ENCODE measurements at places on chromosomes 6 and 20.

- H3K4me3 ChIP-seq = no peak overlapping the region
- H3K27ac ChIP-seq = no peak overlapping the region
- H3K4me1 ChIP-seq = peaks cover 70% of the 10 kb centered on the region
- no peak for DNase-seq
Observed at GRCh38 chr20:49766979-49767521, 45.6 kb upstream of the SLC9A8 start.

- H3K27ac ChIP-seq = no peak overlapping the region
- H3K36me3 ChIP-seq = no peaks in the 10 kb centered on the region
- no peak overlapping the region for H3K4me3 ChIP-seq
- peaks cover 12% of the 10 kb centered on the region for H3K4me1 ChIP-seq
- no peaks in the 10 kb centered on the region for H3K27me3 ChIP-seq
- no peak for DNase-seq
Observed at GRCh38 chr6:133408543-133408942, 167.4 kb downstream of the EYA4 start.

GRCh38 chr20:46709055-46709458 is 392 bp upstream of the SLC2A10 start:
- H3K4me3 ChIP-seq = peak overlapping the region; percentile 85
- no peaks in the 10 kb centered on the region for H3K27me3 ChIP-seq
- H3K27ac ChIP-seq = peak overlapping the region; percentile 48
- peaks cover 39% of the 10 kb centered on the region for H3K4me1 ChIP-seq
- DNase-seq = no peak
- peaks cover 22% of the 10 kb centered on the region for H3K36me3 ChIP-seq

DNA sequence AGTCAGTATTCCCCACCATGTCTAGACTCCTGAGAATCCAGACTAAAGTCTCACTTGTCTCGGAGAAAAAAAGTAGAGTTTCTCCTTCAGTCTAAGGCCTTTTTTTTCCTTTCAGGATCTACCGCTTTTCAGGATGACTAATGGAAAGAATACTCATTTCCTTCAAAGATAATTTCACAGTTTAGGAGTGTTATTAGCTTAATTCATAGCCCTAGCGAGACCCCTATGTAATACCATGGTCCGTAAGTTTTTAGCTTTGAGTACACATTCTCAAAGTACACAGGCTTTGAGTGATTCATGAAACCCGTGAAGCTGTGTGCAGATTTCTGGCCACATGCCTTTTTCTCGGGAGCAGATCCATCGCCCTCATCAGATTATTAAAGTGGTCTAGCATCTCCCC is 133.1 kb downstream of the SOX4 start:
- no peak overlapping the region for H3K27ac ChIP-seq
- no peaks in the 10 kb centered on the region for H3K27me3 ChIP-seq
- no peak for DNase-seq

- H3K27me3 ChIP-seq = no peaks in the 10 kb centered on the region
- H3K4me3 ChIP-seq = no peak overlapping the region
- H3K4me1 ChIP-seq = peaks cover 40% of the 10 kb centered on the region
- H3K36me3 ChIP-seq = peaks cover 4% of the 10 kb centered on the region
- DNase-seq = no peak
Observed at GRCh38 chr6:21898107-21898796, 304.7 kb downstream of the SOX4 start.

- H3K27me3 ChIP-seq = no peaks in the 10 kb centered on the region
- no peak overlapping the region for H3K4me3 ChIP-seq
- no peak overlapping the region for H3K27ac ChIP-seq
- peaks cover 22% of the 10 kb centered on the region for H3K36me3 ChIP-seq
- no peaks in the 10 kb centered on the region for H3K4me1 ChIP-seq
- no peak for DNase-seq
Observed at GRCh38 chr6:154805288-154805911, 72.2 kb downstream of the SCAF8 start.

- H3K4me3 ChIP-seq = no peak overlapping the region
- no peak for DNase-seq
- H3K4me1 ChIP-seq = no peaks in the 10 kb centered on the region
- H3K27me3 ChIP-seq = no peaks in the 10 kb centered on the region
Observed at GRCh38 chr6:113584767-113585166, 272.4 kb upstream of the MARCKS start.

- DNase-seq = no peak
- no peak overlapping the region for H3K27ac ChIP-seq
- peaks cover 39% of the 10 kb centered on the region for H3K27me3 ChIP-seq
- peaks cover under 1% of the 10 kb centered on the region for H3K36me3 ChIP-seq
- no peak overlapping the region for H3K4me3 ChIP-seq
Observed at GRCh38 chr20:62787866-62788265, 8.4 kb upstream of the MRGBP start.

DNA sequence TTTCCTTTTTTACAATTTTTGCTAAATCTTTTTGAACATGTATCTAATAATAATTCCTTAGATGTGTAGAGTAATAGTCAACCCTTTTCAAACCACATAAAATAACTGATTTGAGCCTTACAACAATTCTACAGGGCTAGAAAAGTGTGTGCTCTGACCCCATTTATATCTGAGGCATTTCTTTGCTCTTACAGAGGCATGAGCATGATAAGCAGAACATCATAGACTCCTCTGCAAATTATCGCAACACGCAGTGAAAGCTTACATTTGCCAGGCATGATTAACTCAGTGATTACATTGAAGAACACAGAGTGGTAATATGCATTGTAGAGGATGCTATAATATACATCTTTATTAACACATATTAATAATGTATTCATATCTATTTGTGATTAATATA is 120.4 kb downstream of the SIM1 start:
- H3K4me1 ChIP-seq = peaks cover 50% of the 10 kb centered on the region
- H3K4me3 ChIP-seq = no peak overlapping the region
- DNase-seq = no peak

DNA sequence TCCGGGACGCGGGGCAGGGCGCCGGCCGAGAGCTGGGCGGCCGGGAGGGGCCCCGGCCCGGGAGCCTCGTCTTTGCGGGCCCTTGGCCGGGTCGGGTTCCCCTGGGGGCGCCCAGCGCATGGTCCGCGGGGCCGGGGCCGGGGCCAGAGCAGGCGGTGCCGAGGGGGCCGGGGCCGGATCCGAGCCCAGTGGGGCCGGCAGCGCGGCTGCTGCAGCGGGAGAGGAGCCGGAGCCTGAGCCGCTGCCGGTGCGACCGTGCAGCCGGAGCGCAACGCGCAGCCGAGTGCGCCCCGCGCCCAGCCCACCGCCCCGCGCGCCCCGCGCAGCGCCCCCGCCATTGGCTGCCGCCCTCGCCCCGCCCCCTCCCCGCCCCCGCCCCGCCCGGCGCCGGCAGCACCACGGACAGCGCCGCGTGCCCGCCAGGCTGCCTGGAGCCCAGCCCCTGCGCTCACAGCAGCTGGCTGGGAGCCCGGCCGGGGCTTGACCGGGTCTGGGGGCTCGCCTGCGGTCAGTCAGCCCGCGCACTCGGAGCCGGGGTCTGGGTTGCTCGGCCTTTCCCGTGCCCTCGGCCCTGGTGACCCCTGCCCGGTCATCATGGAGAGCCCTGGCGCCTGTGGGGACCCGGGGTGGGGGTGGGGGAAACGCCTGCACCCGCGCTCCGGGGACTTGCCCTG is at the start of gene HRH3:
TSS of gene HRH3 (minus strand) at position 287 of the 674 bp plus-strand sequence. CDS start 308 bp downstream, outside the sequence.
- H3K27ac ChIP-seq = no peak within 1 kb of the TSS
- peaks cover 15% of the 10 kb centered on the region for H3K36me3 ChIP-seq
- peak within 1 kb of the TSS; percentile 61 for H3K4me3 ChIP-seq
- H3K4me1 ChIP-seq = peaks cover 19% of the 10 kb centered on the region
- H3K27me3 ChIP-seq = peaks cover 100% of the 10 kb centered on the region
- peak; percentile 68 for DNase-seq

GRCh38 chr6:108252055-108252454 is 8.8 kb downstream of the SNX3 start:
- DNase-seq = no peak
- peaks cover 7% of the 10 kb centered on the region for H3K36me3 ChIP-seq
- peaks cover 23% of the 10 kb centered on the region for H3K4me1 ChIP-seq

DNA sequence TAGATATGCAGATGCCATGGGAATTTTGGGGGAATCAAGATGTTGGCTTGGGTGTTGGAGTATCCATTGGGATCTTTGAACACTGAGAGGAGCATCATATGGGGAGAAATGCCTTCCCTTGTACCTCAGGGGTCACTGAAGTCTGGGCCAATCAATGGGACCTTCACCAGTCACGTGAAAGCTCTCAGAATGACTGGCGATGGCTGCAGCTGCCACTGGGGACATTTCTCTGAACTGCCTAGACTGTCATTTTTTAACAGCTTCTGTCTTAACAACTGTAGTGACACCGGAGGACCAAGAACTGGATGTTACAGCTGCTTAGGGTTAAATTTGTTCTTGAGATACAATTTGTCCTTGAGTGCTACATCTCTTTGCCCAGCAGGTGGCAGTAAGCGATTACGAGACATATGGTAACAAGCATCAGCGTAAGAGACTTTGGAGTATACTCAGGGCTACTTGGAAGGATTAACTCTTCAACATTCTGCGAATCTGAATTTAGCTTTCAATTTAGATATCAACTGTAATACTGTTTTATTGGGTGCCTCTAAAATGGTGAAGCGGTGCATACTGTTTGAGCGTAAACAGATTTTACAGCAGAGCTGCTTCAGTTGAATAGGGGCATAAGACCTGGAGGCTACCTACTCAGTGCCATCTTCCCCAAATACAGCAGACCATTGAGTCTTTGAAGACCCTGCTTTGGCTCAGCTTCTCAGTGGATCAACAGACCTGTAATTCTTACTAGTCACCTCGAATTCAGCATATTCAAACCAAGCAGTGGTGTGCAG is 36.0 kb downstream of the CCN2 start:
- H3K4me3 ChIP-seq = no peak overlapping the region
- peaks cover 11% of the 10 kb centered on the region for H3K27me3 ChIP-seq
- no peaks in the 10 kb centered on the region for H3K36me3 ChIP-seq

DNA sequence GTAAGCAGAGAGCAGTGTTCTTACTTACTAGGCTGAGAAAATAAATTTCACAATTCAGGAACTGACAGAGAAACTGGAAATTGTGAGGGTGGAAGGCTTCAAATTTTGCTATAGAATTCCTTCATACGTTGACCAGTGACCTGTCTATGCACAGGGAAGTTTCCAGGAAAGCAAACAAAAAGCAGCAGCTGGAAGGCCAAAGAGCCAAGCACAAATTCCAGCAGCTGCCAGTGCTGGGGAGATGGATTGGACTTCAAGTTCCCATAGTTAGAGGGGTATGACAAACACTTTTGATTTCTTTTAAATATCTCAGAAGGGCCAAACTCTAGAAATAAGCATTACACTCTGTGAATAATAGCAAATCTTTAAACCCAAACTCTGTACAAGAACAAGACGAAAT is 299.1 kb upstream of the KCNQ5 start:
- no peaks in the 10 kb centered on the region for H3K4me1 ChIP-seq
- no peak overlapping the region for H3K27ac ChIP-seq
- no peaks in the 10 kb centered on the region for H3K36me3 ChIP-seq
- DNase-seq = no peak
- H3K27me3 ChIP-seq = no peaks in the 10 kb centered on the region
- no peak overlapping the region for H3K4me3 ChIP-seq

- peak; percentile 58 for DNase-seq
- H3K27ac ChIP-seq = no peak overlapping the region
- H3K27me3 ChIP-seq = no peaks in the 10 kb centered on the region
- H3K4me3 ChIP-seq = no peak overlapping the region
- H3K4me1 ChIP-seq = no peaks in the 10 kb centered on the region
Observed at GRCh38 chr6:83057705-83058321, 7.8 kb downstream of the UBE3D start.

DNA sequence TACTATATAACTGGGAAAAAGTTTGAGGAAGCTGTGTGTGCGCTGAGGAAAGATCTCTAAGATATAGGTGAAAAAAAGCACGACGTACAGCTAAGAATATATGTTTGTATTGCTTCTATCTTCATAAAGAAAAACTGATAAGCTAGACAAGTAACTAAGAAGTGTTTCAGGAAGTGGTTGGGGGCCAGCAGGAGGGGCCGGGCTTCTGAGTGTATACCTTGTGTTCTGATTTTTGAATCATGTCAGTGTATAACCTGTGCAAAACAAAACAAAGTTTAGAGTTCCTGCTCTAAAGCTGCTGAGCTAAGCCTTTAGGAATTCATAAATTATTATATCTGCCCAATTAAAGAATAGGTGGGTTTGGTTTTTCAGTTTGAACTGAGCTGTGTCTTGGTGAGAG is 7.9 kb upstream of the OSER1 start:
- no peaks in the 10 kb centered on the region for H3K27me3 ChIP-seq
- peaks cover 16% of the 10 kb centered on the region for H3K4me1 ChIP-seq
- H3K36me3 ChIP-seq = peaks cover 4% of the 10 kb centered on the region

DNA sequence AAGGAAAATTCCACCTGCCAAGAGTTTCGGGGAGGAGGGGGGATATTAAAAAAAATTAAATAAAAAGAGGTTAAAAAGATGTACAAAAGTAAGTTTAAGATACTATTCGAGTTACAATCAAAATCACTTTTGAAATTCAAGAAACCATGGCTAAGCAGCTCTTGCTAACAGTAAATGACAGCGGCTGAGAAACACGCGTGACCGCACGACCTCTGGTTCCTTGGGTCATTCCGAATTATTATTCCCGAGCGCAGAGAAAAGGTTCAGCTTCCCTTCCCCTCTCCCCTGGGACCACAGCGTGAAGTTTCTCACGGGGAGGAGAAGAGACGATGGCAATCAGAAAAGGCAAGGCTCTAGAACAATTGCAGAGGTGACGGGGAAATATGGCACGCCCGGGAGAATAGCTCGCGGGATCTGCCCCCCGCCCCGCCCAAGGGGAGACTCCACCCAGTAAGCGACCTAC is 496 bp downstream of the TMEM242 start:
- H3K36me3 ChIP-seq = peaks cover 17% of the 10 kb centered on the region
- DNase-seq = peak; percentile 79
- peak overlapping the region; percentile 60 for H3K27ac ChIP-seq

DNA sequence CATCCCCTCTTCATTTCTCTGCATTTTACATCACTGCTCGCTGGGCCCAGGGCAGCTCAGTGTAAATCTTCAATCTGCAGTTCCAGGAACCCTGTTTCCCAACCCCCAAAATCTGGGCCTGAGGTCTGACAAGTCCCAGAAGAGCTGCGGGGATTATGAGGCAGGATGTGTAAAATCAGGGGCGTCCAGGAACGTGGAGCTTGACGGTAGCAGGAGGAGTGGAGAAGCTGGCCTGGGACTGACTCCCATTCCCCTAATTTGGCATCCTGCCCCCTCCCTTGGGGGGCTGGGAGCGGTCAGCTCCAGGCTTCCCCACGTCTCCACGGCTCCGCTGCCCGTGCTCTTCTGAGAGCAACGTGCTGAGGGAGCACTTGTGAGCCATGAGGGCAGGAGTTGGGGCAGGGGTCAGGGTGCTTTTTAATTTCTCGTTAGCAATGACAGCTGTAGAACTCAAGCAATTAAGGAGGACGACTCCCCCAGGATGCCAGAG is 23.4 kb upstream of the VEGFA start:
- no peak overlapping the region for H3K4me3 ChIP-seq
- peaks cover 2% of the 10 kb centered on the region for H3K4me1 ChIP-seq
- H3K27me3 ChIP-seq = peaks cover 34% of the 10 kb centered on the region
- no peak for DNase-seq
- peaks cover 5% of the 10 kb centered on the region for H3K36me3 ChIP-seq
- H3K27ac ChIP-seq = no peak overlapping the region

DNA sequence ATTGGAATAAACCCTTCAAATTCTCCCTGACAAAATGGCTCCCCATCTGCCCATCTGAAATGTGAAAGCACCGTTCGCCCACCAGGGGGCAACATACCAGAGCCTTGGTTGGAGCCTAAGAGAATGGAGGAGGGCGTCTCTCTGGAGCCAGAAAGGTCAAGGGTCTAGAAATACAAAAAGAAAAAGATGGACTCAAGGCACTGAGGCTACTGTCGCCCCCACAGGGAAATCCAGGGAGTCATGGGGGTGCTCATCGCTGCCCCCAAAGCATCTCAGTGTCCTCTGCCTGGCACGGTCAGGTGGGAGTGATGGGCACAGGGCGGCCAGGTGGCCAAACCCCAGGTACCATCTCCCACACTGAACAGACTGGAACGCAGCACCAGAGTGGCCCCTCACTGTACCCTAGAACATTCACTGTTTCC is 136.3 kb downstream of the ZMYND8 start:
- DNase-seq = peak; percentile 61
- H3K4me3 ChIP-seq = no peak overlapping the region
- H3K4me1 ChIP-seq = no peaks in the 10 kb centered on the region
- H3K27ac ChIP-seq = no peak overlapping the region
- no peaks in the 10 kb centered on the region for H3K27me3 ChIP-seq
